ENCODE measurements at places on chromosomes 5 and 9.

- DNase-seq: no peak
Observed at GRCh38 chr5:79357398-79357797, 121.5 kb downstream of the JMY start.

DNA sequence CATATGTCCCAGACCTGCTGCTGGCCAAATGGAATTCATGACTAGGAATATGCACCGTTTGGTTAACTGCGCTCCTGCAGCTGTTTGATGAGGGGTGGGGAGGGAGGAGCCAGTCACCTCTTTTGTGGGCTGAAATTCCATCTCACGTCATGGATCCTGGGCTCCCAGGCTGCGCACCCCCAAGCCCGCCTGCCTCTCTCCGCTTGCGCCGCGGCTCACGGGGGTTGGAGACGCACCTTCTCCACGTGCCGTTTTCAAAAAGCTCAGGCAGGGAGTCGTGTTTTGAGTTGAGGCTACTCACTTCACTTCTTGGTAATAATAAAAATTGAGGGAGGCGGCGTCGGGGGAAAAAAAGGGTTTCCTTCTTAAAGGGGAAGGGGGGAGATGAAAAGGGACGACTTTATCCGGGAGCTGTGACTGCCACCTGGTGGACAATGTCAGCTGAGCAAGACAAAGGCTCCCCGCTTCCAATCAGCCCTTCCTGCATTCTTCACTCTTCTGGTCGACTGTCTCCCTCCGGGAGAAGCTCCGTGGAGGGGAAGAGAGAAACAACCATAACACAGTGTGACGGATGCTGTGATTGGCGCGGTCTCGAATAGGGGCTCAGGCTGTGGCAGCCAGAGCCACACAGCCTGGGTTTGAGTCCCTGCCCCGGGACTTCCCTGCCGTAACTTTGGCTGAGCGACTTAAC lies 15.9 kb upstream of the C5orf47 start:
- DNase-seq: peak; percentile 86

DNA sequence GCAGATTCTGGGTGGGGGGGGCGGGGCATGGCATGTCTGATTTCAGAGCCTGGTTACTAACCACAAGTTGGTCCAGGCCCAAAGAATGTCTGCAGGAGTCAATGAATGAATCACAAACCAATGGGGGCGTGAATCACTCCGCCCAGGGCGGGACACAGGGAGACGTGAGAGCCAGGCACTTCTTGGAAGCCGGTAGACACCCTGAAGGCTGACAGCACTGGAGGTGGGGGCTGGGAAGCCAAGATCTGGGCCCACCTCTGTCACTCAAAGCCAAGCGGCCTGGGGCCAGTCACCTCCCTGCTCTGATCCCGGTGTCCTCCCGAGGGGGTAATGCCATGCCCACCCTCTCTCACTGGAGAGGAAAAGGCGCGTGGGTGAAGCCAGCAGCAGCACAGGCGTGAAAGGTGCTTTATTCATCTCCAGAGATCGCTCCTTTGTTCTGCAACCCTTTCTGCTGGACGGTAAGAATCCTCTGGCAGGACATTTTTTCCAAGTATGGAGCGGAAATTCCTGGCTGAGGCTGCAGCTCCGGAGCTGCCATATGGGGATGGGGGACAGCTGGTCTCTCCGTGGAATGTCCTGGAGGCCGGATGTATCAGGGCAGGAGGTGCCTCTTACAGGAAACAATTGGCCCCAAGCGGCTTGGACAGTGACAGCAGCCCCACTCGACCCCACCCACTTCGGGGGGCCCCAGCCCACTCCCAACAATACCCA lies 85.0 kb downstream of the STK10 start:
- no peak for DNase-seq

DNA sequence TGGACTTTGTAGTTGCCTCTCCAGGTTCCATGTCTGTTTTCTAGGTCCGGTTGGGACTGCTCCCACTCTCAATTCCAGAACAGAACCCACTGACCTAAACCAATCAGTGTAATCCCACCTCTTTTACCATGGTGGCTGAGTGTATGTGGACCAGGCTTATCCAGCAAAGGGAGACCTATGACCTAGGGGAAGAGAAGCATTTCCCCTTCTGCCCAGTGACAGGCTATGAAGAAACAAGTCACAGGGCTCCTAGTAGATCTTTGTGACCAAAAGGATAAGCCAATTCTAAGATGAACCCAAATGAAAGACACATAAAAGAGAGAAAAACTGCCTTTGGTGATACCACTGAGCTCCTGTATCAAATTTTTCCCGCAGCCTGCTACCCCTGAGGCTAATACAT lies 6.3 kb downstream of the NMRK1 start:
- DNase-seq: no peak

DNA sequence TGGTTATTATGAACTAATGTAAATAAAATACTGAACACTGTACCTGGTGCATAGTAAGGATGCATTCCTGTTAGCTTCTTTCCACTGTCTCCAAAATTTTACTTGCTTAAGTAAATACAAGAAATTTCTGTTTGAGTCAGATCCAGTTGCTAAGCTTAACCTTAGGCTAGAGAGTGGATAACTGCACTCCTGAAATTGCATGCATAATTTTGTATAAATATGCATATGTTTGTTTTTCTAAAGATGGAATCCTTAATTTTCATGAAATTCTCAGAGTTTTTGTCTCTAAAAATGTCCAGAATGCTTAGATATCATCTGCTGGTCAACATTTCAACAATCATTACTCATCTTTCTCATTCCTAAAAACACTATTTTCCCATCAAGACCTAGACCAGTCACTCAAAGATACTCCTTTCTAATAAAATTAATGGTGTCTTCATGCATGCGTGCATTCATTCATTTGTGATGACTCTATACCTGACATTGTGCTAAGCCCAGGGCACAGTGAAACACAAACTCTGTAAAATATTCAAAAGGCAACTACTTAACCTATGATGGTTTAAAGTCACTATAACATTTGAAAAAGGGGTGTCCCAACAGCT lies 284.8 kb downstream of the SEC61B start:
- DNase-seq: no peak

- no peak for DNase-seq
Observed at GRCh38 chr9:21856301-21857094, 54.1 kb downstream of the MTAP start.

GRCh38 chr9:87578625-87579024 lies 81.0 kb downstream of the DAPK1 start:
- DNase-seq: peak; percentile 76

- DNase-seq: no peak
Observed at GRCh38 chr9:133882849-133883755, 109.0 kb downstream of the VAV2 start.

GRCh38 chr9:92300936-92301335 lies 7.4 kb upstream of the IARS1 start:
- no peak for DNase-seq
